ENCODE measurements at places on chromosomes 5 and 9. TPM values are rescaled to one million over a fixed set of nuclear protein-coding genes. Genes with fewer than 3 reads are reported as not detected.

The TENT4A gene
- total RNA-seq: 7.1 TPM

The GFPT2 gene
- total RNA-seq: 3.1 TPM

The PCDHA4 gene
- 0.74 TPM for total RNA-seq

The GMCL2 gene
- total RNA-seq: not detected

The PTGES gene
- total RNA-seq: 0.38 TPM

GRCh38 chr5:56658972-56659371, 156.4 kb upstream of the MAP3K1 start:
- DNase-seq: no peak

- DNase-seq: no peak
Measured at GRCh38 chr5:65811885-65812284, 89.9 kb downstream of the NLN start.

GRCh38 chr5:95022967-95023695, 261.8 kb downstream of the MCTP1 start:
- no peak for DNase-seq

DNA sequence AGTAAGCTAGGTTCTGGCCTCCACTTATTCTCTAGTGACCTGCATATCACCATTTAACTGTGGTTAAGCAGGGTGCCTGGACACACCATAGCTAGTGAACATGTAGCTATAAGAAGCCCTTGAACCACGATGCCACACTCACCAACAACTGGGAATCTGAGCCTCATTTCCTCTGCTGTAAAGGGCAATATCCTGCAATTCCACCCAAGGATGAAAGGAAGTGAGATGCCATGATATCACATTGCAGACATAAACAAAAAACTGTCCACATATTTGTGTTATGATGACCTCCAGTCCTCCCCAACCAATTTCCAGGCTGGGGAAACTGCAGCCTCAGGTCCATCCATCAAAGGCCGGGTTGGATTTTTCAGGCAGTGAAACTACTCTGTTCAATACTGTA, 10.4 kb downstream of the TNIP1 start:
- DNase-seq: no peak

The OSMR gene
- total RNA-seq: 12.1 TPM

DNA sequence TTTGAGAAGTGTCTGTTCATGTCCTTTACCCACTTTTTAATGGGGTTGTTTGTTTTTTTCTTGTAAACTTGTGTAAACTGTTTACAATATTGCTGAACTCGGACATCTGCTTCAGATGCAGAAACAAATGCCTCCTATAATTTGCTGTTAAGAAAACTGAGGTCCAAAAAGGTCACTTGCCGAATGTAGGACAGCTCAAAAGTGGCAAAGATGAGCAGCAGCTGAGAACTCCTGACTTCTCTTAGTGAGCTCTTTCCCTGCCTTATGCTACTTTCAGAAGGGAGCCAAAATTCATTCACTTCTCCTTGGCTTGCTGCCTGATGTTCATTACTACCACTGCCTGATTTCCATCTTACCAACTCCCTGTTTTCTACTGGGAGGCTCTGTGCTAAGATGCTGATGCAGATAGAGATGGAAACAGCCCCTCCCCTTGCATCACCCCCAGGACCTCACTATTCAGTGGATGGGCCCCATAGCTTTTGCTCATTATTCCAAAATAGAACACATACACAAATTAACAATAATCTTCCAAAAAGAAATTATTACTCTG, 60.1 kb downstream of the SEMA6A start:
- DNase-seq: no peak

GRCh38 chr9:16410601-16411280, 459.7 kb downstream of the BNC2 start:
- no peak for DNase-seq

GRCh38 chr5:113703266-113703665, 189.8 kb downstream of the YTHDC2 start:
- DNase-seq: no peak

DNA sequence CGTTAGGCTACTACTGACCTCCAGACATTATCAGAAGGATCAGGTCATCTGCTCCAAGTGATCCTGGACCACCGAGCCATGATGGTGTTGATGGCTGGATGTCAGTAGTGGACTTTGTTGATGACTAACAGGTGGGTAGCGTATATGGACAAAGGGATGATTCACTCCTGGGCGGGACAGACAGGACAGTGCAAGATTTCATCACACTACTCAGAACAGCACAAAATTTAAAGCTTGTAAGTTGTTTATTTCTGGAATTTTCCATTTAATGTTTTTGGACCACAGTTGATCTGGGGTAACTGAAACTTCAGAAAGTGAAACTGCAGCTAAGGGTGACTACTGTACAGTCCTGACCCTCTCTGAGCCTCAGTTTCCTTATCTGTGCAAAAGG, 12.7 kb downstream of the PDGFRB start:
- DNase-seq: no peak

- no peak for DNase-seq
Measured at GRCh38 chr9:105854783-105855724, 160.7 kb downstream of the TMEM38B start.

GRCh38 chr5:4780633-4781032, 359.5 kb upstream of the ADAMTS16 start:
- no peak for DNase-seq

The GRXCR2 gene
- total RNA-seq: not detected

The PCDHB15 gene
- total RNA-seq: 2.4 TPM

The FAM221B gene
- not detected for total RNA-seq

The BAAT gene
- total RNA-seq: 1.7 TPM

DNA sequence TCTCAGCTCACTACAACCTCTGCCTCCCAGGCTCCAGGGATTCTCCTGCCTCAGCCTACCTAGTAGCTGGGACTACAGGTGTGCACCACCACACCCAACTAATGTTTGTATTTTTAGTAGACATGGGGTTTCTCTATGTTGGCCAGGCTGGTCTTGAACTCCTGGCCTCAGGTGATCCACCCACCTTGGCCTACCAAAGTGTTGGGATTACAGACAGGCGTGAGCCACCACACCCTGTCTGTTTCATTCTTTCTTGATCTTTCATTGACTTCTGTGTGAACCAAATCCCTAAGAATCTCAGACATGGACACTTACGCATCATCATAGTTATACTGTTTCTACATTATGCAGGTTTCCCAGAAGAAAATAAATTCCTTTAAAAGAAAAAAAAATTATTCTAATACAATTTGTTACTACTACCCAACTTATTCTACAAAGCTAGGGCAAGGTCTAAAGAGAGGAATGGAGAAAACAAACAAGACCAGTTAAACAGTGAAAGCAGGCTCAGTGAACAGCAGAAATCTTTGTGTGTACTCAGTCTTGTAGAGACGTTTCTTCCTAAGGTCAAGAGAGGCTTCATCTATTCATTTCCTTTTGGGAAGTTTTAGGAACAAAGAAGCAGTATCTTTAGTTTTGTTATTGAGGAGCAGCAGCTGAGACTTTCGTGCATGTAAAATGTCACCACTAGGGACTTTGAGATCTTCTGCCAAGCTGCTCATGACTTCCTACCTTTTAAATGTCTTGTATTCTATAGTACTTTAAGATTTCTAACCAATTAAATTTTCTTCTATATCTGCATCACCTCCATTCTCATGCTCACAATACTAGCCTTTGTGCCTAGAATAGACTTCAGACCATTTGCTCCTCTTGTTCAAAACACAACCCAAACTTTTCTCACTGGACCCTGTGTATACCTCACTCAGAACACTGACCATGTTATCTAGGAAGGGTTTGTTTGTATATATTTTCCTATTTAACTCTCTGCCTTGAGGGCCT, 5.6 kb upstream of the HMGCR start:
- no peak for DNase-seq

DNA sequence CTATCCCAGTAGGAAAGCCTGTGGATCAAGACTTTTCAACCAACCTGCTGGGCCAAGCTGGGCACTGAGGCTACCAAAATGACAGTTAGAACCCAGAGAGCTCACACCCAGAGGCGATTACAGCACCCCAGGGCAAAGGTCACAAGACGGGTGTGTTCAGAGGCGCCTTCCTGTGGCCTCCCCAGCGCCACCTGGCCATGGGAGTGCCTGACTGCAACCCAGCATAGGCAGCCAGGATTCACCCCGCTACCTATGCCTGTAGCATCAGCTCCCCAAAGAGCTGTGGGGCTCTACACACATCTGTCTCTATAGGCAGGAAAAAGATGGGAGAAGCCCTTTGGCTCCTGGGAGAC, 33.5 kb downstream of the PDGFRB start:
- peak; percentile 43 for DNase-seq

- no peak for DNase-seq
Measured at GRCh38 chr9:35556776-35557175, 48.3 kb upstream of the TESK1 start.

The MOB3B gene
- total RNA-seq: 5.6 TPM

GRCh38 chr5:100517301-100517974, 17.7 kb upstream of the FAM174A start:
- peak; percentile 31 for DNase-seq

- no peak for DNase-seq
Measured at GRCh38 chr9:125789196-125789595, 42.0 kb downstream of the PBX3 start.
